Activated CD4-positive, CD25-positive, alpha-beta regulatory T cell treated with anti-CD3 and anti-CD28 coated beads, Interleukin-2, amount 50 U/mL, for 24 hours (primary cell): ENCODE measurements at places on chromosomes 16 and 17.

DNA sequence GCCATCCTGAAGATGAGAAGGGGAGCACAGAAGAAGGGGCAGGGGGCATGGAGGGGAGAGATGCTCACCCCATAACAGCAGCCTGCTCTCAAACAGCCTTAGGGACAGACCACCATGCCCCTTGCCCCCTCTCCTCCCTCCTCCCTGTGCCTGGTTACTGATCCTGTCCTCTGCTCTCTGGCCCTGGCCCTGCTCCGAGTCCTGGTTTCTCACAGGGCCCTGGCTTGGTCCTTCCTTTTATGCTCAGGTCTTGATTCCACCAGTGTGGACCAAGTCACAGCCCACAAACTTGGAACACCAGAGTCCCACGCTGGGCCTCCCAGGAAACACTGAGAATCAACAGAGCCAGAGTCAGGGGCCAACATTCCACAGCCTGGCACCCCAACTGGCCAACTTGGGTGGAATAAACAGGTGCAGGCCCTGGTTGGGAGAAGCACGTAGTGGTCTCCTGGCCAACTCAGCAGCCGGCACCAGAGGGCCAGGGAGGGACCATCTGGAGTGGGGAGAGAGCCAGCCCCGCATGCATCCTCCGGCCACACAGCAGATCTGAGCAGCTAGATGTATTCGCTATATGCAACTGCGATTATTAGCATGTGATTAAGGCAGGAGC, 44.9 kb upstream of the CDC42EP4 start:
- ATAC-seq = no peak

GRCh38 chr17:80667462-80668277, 123.0 kb downstream of the RPTOR start:
- ATAC-seq = peak; percentile 25

DNA sequence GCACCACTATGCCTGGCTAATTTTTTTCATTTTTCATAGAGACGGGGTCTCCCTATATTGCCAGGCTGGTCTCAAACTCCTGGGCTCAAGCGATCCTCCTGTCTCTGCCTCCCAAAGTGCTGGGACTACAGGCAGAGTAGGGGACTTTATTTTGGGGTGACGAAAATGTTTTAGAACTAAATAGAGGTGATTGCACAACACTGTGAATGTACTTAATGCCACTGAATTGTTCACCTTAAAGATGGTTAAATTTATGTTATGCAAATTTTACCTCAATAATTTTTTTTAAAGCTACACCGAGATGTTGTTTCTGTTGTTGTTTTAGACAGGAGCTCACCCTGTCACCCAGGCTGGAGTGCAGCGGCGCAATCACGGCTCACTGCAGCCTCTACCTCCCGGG, 111.9 kb upstream of the SEC14L1 start:
- no peak for ATAC-seq

DNA sequence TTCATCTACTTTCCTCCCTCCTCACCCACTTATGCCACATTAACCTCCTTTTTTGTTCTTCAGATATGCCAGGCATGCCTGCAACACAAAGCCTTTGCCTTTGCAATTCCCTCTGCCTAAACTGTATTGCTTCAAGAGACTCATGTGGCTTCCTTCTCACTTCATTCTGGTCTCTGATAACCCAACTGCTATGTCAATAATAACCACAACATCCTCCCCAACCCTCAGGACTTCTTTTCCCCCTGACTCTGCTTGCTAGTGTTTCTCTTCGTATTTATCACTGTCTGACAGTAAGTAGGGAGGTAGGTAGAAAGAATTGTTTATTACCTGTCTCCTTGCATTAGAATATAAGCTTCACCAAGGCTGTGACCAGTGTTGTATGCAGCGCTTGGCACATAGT, 22.4 kb downstream of the RBL2 start:
- peak; percentile 36 for ATAC-seq
